ENCODE measurements at places on chromosomes 2 and 18.

DNA sequence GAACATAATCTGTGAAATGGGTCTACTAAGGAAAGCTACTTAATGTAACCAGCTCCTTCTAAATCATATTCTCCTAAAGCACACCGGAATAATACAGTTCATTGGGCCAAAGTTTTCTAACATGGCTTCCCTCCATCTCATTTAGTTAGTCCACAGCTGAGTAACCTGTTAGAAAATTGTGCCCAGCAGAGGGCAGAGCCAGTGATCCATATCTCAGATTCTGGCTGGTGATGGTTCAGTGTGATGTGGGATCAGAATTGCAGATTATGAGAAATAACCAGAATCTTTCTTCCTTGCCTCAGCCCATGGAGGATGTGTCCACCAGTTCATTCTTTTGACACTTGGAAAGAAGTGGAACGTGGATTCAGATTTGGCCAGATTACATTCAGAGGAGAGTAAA is 9.4 kb upstream of the CTLA4 start:
- DNase-seq = no peak

GRCh38 chr2:149902081-149902480 is 314.5 kb upstream of the MMADHC start:
- no peak for DNase-seq

DNA sequence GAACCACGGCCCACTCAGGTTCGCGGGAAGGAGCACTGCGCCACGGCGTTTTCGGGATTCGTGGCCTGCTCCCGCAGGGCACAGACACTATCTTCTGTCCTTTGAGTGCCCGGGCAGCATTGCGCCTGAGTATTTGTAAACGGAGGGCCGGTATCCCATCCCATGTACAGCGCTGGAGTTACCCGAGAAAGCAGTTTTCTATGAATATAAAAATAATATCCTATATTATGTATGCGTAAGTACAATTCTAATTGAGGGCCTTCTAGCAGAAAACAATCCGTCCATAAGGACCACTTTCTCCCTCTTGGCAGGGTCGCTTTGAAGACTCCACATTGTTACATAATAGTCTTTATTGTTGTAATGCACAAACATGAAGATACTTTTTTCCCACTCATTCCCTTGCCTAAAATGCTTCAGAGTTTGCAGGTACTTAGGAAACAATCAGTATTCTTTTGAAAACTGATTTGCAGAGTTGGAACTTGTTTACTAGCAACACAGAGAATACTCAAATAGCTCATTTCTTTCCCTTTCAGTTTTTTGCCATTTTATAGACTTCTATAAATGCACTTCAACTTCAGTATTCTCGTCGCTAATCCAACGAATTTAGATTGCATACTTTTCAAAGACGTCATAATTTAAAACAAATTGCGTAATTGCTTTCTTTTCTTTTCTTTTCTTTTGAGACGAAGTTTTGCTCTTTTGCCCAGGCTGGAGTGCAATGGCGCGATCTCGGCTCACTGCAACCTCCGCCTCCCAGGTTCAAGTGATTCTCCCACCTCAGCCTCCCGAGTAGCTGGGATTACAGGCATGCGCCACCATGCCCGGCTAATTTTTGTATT is 1.0 kb upstream of the REV1 start:
- DNase-seq = no peak

GRCh38 chr2:181946444-181947127 is 39.1 kb upstream of the PPP1R1C start:
- DNase-seq = no peak

- DNase-seq = no peak
Measured at GRCh38 chr2:37894601-37895000, 30.5 kb upstream of the RMDN2 start.

Data from GM10248 (cell line).